ENCODE measurements at places on chromosomes 6 and 20.

DNA sequence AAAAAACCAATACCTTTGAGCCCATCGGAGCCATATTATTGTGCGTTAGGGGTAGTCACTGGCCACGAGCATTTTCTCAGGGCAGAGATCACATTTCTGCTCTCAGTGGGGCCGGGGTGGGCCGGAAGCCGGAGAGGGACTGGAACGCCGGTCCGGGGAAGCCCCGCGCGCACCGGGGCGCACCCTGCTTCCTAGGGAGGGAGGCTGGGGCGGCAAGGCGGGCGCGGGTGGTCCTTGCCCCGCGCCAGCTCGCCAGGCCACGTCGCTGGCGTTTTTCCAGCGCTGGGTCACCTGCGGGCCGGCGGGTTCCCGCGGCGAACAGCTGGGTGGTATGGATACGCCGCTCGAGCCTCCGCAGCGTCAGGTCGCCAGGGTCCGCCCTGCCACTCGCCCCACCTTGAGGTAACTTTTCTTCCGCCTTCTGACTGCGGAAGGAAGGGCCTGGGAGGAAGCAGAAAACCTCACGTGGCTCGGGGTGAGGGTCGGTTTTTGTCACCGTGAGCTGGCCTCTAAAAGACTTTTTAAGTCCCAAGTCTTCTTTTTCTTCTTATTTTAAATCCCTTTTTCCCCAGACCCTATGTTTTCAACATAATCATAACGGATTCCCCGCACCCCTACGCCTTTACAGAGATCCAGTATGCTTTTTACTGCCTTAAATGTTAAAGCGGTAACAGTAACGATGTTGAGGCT lies 2.7 kb upstream of the EEF1A1 start:
- DNase-seq: peak; percentile 64

GRCh38 chr6:19128701-19129100 lies 708.5 kb upstream of the ID4 start:
- no peak for DNase-seq

- DNase-seq: no peak
Measured at GRCh38 chr6:152341596-152341995, 295.6 kb downstream of the SYNE1 start.

GRCh38 chr6:14555804-14556203 lies 438.2 kb downstream of the CD83 start:
- DNase-seq: no peak

GRCh38 chr6:5729080-5729434 lies 277.7 kb downstream of the NRN1 start:
- no peak for DNase-seq

DNA sequence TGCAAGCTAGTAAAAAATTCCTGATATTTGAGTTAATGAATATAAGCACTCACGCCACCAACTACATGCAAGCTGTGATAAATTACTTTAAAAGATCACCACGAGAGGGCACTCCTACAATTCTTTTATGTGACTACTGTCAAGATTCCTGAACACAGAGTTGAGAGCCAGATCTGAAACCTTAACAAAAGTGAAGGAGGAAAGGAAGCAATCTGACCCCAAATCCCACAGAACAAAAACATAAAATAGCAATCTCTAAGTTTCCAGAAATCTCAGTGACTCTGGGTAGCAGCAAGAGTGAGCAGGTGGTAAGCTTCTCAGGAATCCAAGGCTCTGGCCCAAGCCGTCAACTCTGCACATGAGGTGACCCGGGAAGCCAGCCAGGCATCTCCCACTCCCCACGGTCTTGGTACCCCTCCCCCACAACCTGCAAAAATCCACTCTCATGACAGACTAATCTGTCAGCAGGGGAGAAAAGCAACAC lies 55.1 kb downstream of the STAU1 start:
- no peak for DNase-seq

GRCh38 chr6:45880159-45880558 lies 135.5 kb downstream of the CLIC5 start:
- no peak for DNase-seq

DNA sequence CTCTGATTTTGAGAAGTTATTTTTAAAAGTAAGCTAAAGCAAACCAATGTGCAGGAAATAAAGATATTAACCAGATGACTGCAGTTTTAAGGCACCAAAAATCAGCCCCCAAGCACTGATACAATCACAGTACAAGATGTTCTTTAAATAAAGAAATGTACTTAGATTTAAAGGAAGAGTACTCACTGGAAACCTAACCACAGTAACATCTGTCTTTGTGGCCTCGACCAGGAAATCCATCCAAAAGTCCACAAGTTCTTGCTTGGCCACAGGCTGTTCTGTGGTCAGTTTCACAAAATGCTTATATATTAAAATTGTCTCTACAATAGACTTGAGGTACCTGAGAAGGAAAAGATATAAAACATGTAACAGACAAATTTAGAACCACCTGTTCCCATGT lies 105.9 kb upstream of the MAP7 start:
- no peak for DNase-seq

DNA sequence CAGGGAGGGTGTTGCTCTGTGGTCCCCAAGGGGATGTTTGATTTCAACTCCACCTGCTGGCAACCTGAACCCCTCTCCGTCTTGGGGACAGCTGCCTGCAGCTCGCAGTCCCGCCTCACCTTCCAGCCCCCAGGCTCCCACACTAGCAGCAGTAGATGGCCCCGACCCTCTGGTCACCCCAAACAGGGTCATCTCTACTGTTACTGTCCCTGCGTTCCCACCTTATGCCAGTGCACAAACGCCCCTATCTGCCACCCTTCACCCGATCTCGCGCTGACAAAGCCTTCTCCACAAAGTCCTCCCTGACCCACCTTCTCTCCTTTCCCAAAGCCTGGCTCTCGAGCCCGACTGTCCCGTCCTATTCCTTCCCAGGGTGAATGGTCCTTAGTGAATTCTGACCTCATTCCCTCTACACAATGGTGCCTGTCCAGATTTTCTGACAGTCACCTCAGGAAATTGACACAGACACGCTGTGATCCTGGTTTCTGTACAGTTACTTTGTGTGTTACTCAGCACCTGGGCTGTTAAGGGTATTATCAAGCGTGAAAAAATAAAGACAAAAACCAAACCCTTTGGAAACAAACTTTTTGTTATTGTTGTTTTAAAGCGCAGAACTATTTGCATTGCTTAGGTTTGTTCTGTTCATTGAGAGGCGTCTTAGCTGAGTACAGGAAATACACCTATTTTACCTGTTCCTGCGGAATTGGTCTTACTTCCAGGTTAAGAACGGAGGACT lies 728 bp downstream of the FUT9 start:
- DNase-seq: no peak

DNA sequence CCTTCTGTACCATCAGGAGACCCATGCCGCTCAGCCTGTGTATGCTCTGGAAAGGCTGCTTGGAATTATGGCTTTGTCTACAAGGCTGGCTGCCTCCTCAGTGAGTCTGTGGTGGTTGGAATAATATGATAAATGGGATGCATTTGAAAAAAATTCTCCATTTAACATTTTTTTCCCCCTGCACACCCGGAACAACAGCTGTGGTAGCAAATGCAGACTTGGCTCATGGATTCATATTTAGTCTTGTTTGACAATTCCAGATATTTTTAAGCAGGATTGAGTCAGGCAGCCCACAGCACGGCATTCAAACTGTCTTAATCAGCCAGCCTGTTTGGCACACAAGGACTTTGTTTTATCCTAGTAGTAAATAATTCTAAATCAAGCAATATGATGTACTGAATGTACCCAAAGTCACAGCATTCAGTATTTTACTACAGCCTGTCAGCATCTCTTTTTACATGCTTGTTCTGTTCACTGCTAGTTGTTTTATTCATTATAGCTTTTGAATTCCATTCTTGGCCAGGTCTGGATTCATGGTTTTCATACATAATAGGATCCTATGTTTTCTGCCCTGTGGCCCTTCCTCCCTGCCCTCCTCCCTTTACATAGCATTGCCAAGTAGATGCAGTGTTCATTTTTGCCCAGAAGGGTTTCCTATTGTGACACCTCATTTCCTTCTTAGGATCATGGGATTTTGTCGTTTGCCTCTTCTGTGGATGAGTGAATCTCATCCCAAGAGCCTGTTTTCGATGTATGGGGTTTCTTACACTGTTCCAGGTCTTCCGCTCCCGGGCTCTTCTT lies 68.1 kb downstream of the LRRC1 start:
- no peak for DNase-seq

DNA sequence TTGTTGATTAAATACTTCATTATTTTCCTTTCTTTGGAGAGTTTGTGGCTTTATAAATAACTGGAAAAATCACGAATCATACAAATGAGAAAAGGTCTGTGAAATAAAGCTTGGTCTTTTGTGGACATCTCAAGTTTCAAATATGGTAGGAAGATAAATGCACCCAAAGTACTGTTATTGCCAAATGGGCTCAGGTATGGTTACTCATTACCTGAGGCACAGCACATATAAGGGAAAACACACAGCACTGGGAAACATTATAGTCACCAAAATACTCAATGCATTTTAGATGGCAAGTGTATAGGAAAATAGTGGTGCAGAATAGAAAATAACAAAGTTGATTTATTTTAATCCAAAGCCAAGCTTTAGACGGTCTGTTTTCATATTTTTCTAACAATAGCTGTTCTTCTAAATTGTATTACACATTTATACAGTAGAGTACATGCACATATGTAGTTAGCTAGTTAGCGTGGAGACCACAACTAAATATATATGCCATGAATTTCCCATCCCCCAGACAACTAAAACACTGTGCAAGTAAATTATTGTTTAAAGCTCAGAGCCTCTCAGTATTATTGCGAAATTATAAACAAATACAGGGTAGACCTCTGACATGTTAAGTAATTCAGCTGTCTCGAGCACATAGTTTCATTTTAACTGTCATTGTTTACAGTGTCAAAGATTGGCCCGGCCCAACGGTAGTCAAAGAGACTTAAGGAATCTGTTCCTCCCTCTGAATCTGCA lies 336.0 kb downstream of the SYNE1 start:
- DNase-seq: no peak

DNA sequence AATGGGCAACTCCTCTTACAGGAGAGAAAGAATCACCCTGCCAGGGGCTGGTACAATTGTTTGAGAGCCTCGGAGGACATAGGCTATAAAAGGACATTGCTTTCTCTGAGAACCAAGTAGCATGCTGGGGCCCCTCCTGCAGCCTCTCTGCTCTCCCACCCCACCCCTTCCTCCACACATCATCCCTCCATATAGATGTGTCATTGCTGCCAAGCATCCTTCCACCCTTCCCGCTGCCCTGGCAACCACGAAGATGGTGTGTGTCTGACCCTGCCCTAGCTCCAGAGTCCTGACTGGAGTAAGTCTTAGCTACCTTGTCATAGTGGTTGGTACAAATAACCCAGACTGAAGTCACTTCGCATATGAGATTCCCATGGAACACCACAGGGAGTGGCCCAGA lies 129.7 kb downstream of the SNX5 start:
- no peak for DNase-seq

DNA sequence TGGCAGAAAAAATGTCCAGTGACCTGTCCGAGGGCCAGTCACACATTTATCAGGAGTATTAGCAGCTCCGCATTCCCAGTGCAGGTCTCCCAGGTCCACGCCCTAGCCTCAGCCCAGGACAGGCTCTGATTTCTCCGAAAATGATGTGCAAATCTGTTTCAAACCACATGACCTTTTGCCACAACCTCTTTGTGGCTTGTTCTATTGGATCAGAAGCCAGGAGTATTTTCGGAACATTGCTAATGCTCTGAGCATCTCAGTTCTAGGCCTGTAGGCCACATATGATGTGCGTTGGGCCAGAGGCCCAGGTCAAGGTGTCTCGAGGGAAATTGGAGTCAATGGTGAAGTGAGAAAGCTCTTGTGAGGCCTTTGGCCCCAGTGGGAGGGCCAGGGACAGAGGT lies 40.4 kb downstream of the SNX5 start:
- no peak for DNase-seq

- no peak for DNase-seq
Measured at GRCh38 chr20:62872184-62872847, 10.7 kb upstream of the TCFL5 start.

DNA sequence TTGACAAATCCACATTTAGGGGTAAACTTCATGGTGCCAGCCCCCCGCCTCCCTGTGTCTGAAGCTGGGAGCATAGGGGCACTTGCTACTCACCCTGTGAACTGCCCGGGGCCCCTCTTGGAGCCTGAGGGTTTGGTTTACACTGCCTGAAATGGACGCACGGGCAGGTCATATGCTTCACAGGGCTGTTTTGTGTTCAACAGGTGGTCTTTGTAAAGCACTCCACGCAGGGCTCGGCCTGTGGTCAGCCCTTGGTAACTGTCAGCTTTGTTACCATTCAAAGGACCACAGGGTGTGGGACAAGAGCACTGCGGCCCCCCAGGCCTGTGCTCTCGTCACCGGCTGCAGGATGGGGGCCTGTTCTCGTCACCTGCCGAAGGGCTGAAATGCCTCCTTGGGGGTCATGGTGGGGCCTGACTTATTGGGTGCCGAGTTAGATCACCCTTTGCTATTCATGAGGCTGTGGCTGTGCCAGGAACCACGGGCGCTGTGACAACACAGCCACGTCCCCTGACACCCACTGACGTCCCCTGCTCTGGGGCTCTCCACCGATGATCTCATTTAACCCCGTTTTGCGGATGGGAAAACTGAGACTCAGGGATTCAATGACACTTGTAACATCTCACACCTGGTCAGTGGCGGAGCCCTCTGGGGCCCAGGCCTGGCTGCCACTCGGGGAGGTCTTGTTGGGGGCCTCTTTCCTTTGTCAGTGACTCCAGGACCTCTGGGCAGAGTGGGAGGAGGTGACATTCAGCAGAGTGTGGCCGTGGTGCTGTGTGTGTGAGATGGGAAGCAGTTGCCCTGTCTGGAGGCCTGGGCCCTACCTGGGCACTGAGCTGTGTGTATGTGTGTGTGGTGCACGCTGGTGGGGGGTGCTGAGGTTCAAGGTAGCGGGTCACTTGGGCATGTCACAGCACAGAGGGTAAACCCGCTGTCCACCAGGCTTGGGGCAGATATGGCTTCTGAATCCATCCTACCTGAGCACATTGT lies 24.9 kb downstream of the ZBP1 start:
- no peak for DNase-seq

GRCh38 chr20:62475027-62475771 lies 596 bp downstream of the GATA5 start:
- no peak for DNase-seq

GRCh38 chr20:61857414-61857775 lies 208.3 kb downstream of the TAF4 start:
- no peak for DNase-seq

DNA sequence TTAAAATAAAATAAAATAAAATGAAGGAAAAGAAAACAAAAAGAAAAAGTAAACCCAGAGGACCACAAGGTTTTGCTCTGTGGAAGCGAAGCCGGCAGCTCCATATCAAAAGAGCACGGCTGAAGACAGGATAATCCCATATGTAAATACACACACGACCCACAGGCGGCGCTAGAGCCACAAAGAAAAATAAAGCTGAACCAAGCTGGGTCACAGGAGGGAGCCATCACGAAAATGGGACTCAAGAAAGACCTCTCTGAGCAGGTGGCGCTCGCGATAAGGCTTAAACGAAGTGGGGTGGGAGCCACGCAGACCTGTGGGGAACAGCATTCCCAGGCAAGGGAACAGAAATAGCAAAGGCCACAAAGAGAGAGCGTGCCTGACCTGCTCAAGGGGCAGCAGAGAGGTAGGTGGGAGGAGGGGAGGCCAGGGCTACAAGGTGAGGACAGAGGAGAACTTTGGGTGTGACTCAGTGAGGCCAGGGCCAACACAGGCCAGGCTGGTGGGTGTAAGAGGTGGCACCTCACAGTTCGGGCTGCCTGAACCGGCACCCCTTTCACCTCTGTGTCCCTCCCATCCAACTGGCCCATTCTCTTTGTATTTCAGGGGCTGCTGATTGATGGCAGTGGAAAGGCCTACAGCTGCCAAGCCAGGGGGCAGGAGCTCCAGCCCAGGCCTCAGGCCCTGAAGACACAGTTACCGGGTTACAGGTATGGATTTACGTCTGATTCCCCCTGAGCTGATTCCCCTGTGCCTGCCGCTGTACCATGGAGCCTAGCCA lies 26.0 kb downstream of the PTGIS start:
- DNase-seq: peak; percentile 66

- no peak for DNase-seq
Measured at GRCh38 chr6:168277274-168277669, 42.3 kb downstream of the DACT2 start.
